GM23338 (cell line): ENCODE measurements at places on chromosomes 6 and 20.

- DNase-seq = no peak
Measured at GRCh38 chr6:98975421-98975820, 27.7 kb upstream of the FBXL4 start.

- no peak for DNase-seq
Measured at GRCh38 chr20:31863296-31864085, 6.8 kb downstream of the DUSP15 start.

DNA sequence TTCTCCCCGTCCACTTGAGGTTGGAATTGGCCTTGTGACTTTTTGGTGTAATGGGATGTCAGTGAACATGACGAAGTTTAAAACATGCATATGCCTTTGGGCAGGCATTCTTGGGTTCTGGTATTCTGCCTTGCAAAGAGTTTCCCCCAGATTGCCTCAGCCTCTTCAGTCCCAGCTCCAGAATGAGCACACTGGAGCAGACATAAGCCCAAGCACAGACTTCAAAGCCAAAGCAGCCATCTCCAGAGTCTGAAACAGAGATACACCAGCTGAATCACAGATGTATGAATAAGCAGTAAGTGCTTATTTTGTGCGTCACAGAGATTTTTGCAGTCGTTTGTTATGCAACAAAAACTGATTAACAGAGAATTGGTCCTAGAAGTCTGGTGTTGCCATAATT is 546.0 kb downstream of the FRK start:
- no peak for DNase-seq

DNA sequence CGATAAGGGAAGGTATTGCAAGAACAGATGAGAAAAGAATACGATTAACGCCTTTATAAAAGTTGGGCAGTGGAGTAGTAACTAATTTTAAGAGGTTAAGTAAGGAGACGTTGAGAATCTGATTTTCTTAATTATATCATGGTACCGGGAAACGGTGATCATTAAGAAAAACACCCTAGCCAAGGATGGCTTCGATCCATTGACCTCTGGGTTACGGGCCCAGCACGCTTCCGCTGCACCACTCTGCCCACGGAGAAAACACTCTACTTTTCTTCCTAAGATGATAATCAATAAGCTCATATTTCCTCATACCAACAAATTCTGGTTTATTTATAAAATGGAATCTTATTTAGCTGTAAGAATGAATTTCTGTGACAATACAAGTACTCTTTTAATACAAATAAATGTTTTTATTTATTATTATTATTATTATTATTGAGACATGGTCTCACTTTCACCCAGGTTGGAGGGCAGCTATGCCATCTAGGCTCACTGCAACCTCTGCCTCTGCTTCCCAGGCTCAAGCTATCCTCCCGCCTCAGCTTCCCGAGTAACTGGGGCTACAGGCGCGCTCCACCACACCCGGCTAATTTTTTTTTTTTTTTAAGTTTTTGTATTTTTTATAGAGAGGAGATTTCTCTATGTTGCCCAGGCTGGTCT is 8.3 kb downstream of the POM121L2 start:
- DNase-seq = peak; percentile 64

GRCh38 chr6:95431637-95432228 is 145.6 kb upstream of the MANEA start:
- DNase-seq = peak; percentile 56

DNA sequence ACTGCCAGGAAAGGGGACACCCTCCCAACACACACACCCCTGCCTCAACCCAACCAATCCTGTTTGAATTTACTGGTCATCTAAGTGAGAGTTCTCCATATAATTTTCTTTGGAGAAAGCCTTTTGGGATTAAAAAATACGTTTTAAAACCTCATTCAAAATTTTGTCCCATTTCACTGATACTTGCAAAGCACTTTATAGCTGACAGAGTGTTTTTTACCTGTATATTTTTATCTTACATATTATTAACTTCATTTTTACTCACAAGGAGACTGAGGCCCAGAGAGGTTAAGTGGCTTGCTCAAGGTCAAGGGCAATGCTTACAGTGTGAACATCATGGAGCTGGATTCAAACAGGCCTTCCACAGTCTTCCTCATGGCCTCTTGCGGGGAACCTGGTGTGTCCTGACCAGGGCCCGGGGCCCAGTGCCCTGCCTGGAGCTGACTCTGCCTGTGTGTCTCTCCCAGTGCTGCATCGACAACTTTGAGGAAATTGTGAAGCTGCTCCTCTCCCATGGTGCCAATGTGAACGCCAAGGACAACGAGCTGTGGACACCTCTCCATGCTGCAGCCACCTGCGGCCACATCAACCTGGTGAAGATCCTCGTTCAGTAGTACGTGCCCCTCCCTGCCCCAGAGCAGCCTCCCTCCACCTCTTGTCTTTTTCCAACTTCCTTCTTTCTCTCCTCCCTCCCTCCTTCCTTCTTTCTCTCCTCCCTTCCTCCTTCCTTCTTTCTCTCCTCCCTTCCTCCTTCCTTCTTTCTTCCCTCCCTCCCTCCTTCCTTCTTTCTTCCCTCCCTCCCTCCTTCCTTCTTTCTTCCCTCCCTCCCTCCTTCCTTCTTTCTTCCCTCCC is 30.9 kb upstream of the FAM83D start:
- no peak for DNase-seq

DNA sequence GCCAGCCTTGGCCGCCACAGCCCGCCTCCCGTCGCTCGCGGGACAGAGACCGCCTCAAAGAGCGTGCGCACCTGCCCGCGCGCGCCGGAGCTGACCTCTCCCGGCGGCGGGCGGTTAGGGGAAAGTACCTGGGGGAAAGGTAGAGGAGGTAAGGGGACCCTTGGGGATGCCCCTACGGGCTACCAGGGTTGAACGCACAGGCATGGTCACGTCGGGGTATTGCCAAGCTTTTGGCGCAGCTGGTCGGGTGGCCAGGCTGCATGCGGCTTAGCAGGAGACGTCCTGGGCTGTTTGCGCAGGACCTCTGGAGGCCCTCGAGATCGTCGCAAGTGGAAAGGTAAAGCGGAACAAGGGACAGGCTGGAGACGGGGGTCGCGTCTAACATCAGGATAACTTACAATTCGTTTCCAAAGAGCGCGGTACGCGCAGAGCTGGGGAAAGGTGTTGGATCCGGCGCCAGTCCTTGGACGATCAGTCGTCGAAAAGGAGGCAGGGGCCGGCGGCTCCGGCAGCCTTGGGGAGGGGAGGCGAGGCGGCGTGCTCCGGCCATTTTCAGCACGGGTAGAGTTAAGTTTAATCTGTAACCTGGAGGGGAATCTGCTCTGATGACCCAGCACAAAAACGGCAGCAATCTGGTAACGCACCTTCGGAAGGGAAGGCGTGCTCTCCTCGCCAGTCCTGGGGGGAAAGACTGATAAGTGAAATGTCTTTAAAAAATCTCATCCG is 9.0 kb downstream of the GNAS-AS1 start:
- DNase-seq = peak; percentile 45

DNA sequence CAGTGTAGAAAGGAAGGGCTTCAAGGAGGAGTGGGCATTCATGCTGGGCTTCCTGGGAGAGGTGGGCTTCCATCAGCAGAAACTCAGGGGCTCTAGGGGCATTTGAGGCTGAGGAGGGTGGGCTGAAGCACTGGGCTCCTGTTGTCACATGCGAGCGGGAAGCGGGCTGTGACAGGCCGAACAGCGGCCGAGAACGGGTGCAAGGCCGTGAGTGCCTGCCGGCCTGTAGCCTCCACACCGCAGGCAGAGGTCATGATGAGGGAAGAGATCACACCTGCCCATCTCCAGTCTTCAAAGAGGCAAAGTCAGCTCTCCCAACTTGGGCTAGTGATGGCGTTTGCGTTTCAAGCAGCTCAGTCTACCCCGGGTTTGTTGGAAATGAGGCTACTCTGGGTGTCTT is 880 bp downstream of the TTLL2 start:
- DNase-seq = no peak

DNA sequence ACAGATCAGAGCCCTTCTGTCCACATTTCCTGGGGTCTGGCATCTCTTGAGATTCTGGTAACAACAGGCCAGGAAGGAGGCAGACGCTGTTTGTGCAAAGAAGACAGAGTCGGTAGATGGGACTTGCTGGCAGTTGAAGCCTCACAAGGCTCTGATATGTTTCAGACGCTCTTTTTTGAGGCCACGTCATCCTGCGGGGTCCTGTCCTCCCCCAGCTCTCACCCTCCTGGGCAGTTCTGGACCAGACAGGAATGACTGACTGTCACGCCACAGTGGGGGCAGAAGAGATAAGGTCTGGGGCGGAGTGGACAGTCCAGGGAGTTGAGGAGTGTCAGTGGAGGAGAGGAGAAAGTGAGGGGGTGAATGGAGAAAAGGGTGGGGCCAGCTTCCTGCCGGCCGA is 87.1 kb upstream of the SULF2 start:
- DNase-seq = no peak

GRCh38 chr6:33410711-33411631 is at the start of gene PHF1:
Gene PHF1, plus strand, starts transcription at chr6:33411014. Its CDS starts 1,250 bp downstream, at chr6:33412264.
- peak; percentile 58 for DNase-seq

- no peak for DNase-seq
Measured at GRCh38 chr6:37858363-37858762, 38.8 kb downstream of the ZFAND3 start.

DNA sequence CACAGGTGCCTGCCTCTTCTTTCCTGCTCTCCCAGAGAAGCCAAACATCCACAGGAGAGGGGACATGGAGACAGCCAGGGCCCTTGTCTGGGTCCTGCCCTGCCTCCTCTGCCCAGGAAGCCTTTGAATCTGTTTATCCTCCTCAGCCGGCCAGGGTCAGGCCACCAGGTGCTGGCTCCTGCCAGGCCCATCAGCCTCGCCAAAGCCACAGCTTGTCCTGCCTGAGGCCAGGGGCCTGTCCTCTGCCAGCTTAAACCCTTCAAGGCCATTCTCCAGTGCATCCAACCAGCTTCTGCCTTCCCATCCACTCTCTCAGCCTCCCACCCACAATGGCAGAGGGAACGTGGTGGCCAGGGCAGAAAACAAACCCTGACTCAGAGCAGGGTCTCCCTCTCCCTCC is 254.6 kb downstream of the ANKRD60 start:
- no peak for DNase-seq

GRCh38 chr6:70686548-70687133 is 19.0 kb downstream of the SMAP1 start:
- DNase-seq = peak; percentile 59

DNA sequence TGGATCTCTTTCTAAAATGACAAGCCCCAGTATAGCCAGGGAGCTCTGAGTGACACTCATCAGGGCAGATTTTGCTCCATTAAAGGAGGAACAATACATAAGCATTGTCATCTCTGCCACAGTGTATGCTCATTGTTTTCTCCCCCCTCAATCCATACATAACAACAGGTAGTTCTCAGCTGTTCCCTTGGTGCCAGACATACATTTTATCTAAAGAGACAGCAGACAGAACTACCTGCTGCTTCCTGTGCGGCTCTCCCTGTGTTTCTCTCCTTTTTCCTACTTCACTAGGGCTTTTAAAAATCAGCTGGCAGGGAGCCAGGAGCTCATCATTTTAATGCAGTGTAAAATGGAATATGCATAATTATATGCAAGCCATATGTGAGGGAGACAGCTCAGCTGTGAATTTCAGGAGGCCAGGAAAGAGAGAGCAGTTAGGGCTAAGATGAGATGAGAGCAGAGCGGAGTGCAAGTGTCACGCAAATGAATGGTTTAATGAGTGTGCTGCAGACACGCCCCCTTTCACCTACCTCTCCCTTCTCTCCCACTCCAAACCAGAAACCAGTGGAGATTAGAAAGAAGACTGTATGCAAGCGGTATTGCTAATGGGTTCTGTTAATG is 96.0 kb downstream of the SOBP start:
- DNase-seq = peak; percentile 43

DNA sequence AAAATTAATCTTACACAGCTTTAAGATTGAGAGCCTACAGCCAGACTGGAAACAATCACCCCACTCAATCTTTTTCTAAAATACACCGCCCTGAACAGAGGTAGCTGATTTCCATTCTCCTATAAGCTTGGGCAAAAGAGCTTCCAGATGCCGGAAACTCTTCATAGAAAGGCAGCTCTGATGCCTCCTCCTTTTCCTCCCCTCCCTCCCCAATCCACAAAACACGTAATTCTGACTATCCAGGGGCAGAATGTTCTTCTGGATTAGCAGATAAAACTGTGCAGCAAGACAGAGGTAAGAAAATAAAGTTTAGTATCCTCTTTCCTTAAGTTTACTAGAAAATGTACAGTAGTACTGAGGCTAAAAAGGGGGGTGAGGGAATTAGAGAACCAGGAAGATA is 15.8 kb downstream of the ADNP start:
- DNase-seq = no peak

- DNase-seq = no peak
Measured at GRCh38 chr20:25006431-25007167, 14.0 kb upstream of the APMAP start.

DNA sequence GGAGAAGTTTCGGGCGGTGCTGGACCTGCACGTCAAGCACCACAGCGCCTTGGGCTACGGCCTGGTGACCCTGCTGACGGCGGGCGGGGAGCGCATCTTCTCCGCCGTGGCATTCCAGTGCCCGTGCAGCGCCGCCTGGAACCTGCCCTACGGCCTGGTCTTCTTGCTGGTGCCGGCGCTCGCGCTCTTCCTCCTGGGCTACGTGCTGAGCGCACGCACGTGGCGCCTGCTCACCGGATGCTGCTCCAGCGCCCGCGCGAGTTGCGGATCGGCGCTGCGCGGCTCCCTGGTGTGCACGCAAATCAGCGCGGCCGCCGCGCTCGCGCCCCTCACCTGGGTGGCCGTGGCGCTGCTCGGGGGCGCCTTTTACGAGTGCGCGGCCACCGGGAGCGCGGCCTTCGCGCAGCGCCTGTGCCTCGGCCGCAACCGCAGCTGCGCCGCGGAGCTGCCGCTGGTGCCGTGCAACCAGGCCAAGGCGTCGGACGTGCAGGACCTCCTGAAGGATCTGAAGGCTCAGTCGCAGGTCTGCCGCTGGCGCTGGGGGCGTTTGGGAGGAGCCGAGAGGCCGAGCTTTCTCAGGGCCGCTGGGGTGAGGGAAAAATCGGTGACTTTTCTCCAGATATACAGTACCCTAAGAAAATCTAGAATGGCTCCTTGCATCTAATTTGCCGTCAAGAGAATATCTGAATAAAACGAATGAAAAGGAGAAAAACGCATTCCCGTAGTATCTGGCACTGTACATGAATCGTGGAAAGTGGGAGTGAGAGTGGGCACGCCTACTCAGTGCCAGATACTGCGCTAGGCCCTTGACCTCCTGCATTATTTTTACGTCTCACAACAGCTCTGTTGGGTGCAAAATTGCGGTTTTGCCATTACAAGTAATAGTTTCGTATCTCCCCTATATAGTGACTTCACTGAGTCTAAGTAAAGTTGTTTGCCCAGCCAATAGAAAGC is 1.0 kb downstream of the CALHM6 start:
- DNase-seq = peak; percentile 91
